NCI-H2227 treated with DMSO at 0.1 percent for 48 hours (cell line): ENCODE measurements at places on chromosomes 7 and 10.

- no peak for DNase-seq
These were observed 17.9 kb downstream of the PALS2 start for GRCh38 chr7:24591152-24591551.

DNA sequence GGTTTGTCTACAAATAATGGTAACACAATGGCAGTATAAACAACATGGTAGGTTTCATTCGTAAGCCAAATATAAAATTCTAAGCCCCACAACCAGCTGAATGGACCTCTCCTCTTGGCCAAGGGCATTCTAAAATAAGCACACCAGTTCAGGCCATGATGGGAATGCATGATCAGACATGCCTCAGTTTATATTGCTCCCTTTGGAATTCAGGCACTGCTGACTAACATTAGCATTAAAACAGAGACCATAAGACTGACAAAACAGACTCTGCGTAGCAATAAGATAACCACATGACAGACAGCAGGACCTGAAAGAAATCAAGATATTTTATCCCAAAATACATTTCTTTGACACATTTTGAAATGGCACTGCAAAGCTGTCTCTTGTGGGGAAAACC is 125.8 kb downstream of the FAM107B start:
- DNase-seq, result no peak

DNA sequence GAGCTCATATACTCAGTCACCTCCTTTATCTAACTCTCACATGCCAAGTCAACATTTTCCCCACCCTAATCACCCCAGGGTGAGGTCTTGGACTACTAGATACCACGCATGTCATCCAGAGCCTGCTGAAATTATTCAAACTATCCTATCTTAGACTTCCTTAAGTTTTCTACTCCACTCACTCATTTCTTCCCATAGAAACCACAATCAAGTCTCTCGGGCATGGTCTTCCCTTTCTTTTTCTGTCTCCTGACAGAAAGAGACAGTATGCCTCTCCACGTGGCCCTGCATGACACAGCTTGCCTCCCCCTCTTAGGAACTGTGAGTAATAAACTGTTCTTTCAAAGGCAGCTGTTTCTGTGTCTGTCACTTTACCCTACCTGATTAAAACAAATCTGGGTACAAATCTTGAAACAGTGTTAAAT is 29.4 kb downstream of the TAS2R41 start:
- no peak for DNase-seq

GRCh38 chr10:80530251-80530650 is 7.5 kb upstream of the SH2D4B start:
- DNase-seq, result no peak

- DNase-seq, result no peak
These were observed 109.2 kb downstream of the DPY19L1 start for GRCh38 chr7:34928052-34928451.

DNA sequence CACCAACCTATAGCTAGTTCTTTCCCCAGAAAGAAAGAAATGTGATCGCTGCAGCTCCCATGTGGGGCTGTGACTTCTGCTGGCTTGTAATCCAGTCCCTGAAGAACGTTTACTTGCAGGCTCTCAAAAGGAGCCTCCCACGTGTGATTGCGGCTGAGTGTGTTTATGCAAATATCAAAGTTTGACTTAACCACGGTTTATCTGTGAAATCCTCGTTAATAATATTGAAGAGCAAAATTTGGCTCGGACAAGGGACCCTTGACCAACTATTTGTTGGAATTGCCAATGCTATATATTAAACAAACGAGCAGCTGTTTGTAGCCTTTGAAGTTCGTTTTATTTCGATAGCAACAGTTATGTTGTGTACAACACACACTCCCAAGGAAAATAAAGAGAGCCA is 470.1 kb upstream of the NRP1 start:
- no peak for DNase-seq

DNA sequence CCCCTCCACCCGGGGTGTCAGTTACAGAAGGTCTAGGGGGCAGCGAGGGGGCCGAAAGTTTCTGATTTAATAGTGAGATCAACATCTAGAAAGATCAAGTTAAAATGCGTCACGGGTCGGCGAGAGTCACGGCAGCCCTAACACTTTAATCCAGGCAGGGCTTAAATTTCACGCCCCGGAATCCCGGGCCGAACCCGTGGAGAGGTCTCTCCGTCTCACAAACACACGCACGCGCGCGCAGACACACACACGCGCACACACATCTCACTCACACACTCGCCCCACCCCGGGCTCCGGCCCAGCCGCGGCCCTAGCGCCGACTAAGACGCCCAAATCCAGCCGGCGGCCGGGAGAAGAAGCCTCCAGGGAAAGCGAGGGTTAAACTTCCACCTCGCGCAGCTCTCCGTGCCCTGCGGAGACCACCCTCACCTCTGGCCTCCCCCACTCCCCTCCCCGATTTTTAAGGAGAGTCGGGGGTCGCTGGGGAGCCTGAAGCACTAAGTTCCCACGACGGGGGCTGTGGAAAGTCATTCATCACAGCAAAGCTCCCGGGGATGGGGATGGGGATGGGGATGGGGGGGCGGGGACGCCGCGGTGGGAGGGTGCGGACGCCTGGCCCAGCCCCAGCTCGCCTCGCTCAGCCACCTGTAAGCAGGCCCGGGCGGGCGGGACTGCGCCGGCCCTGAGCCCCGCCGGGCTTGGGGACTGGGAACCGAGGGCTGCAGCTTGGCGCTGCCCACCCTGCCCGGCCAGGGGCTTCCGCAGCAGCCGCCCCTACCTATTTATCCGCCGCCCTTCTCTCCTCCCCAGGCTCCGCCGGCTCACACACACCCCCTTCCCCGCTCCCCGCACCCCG is 1.6 kb downstream of the PDGFA start:
- no peak for DNase-seq

GRCh38 chr10:49579621-49580020 is 30.5 kb upstream of the SLC18A3 start:
- DNase-seq, result no peak

DNA sequence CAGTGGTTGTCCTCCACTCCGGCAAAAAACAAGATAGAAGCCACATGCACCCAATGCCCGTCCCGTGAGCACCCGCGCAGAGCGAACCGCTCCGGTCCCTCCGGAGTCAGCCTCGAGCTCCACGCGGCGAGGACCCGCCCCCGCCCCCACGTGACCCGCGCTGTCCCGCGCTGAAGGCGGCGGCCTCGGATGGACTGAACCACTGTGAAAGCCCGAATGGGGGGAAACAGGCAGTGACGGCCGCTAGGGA is 766 bp upstream of the EIF3B start:
- no peak for DNase-seq

DNA sequence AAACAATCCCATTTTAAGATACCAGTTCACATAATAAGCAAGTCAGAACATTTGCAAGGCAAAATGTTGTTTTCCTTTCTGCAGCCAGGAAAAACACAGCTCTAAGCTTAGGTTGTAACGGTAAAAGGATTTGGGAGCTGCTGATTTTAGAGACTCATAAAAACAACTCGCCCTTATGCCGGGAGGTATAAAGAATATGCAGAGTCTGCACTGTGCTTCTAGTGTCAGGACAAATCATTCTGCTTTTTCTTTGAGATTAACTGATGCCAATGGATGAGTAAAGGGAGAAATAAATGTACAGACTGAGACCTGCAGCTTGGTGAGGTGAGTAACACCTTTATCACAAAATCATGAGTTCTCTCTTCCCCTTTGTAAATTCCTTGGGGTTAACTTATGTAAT is 2.0 kb upstream of the SFR1 start:
- DNase-seq, result no peak

- no peak for DNase-seq
These were observed 42.1 kb upstream of the IKZF1 start for GRCh38 chr7:50262446-50262845.

DNA sequence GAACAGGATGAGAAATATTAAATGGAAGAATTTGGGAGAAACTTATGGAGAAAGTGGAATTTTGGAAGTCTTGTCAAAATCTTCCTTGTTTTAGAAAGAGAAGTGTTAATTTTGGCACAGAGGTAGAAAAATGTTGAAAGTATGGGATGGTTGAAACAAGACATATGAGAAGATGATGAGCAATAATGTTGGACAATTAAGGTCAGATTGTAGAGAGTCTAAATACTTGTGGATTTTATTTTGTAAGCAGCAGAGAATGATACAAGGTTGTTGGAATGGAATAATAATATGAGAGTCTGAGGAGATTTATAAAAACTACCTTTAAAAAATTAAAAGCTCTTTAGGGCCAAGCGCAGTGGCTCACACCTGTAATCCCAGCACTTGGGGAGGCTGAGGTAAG is 34.6 kb downstream of the PHTF2 start:
- no peak for DNase-seq

GRCh38 chr7:66630531-66630930 is 1.9 kb downstream of the KCTD7 start:
- no peak for DNase-seq

- peak; percentile 57 for DNase-seq
These were observed 37.0 kb upstream of the PDCD4 start for GRCh38 chr10:110834629-110835301.
